ENCODE measurements at places on chromosomes 3 and 15. TPM values are rescaled to one million over a fixed set of nuclear protein-coding genes. Genes with fewer than 3 reads are reported as not detected.

- DNase-seq: peak; percentile 78
- H3K4me3 ChIP-seq: no peak overlapping the region
- H3K36me3 ChIP-seq: no peaks in the 10 kb centered on the region
Measured at GRCh38 chr3:177284383-177284881, 87.2 kb upstream of the TBL1XR1 start.

DNA sequence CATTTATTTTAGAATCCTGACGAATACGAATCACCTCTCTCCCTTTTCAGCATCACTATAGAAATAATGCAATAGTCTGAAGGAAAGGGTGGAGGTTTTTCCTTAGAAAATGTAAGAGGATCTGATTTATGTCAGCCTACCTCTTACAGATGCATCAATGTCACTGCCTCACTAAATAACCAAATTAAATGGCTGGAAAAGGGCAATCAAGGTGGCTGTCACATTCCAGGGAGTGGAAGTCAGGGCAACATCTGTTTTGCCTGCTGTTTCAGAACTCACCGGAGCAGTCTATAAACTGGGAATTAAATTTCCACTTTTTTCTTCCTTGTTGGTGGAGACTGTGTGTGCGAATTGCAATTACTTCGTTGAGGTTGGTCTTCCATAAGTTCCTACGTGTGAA is 299.3 kb upstream of the PDZRN3 start:
- no peak overlapping the region for H3K4me3 ChIP-seq
- H3K27me3 ChIP-seq: no peaks in the 10 kb centered on the region
- no peak for DNase-seq
- no peaks in the 10 kb centered on the region for H3K36me3 ChIP-seq
- H3K4me1 ChIP-seq: no peaks in the 10 kb centered on the region
- no peak overlapping the region for H3K27ac ChIP-seq

GRCh38 chr3:176376531-176376930 is 820.8 kb downstream of the TBL1XR1 start:
- no peaks in the 10 kb centered on the region for H3K36me3 ChIP-seq
- no peak for DNase-seq
- no peak overlapping the region for H3K27ac ChIP-seq
- no peaks in the 10 kb centered on the region for H3K27me3 ChIP-seq

DNA sequence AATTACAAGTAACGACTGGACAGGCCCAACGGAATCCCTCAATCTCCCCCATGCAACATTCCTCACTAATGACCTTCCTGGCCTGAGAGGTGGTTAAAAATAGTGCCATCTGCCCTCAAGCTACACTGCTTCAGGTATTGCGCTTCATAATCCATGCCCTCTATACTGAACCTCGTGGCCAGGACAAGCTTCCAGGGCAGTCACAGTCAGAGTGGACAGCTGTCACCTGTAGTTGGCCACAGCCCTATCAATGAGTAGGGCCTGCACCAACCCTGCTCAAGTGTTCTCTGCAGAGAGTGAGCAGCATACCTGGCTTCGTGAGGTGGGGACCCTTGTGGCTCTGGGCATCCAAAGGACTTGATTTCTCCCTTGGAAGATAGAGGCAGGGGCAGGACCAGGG is 46.9 kb upstream of the SEMA4B start:
- H3K4me1 ChIP-seq: peaks cover 22% of the 10 kb centered on the region
- no peaks in the 10 kb centered on the region for H3K27me3 ChIP-seq
- H3K36me3 ChIP-seq: no peaks in the 10 kb centered on the region
- no peak for DNase-seq
- H3K27ac ChIP-seq: no peak overlapping the region

- no peak overlapping the region for H3K4me3 ChIP-seq
- H3K4me1 ChIP-seq: peaks cover 27% of the 10 kb centered on the region
- no peak overlapping the region for H3K27ac ChIP-seq
- H3K36me3 ChIP-seq: peaks cover 84% of the 10 kb centered on the region
- H3K27me3 ChIP-seq: no peaks in the 10 kb centered on the region
- no peak for DNase-seq
Measured at GRCh38 chr3:39412668-39413260, 6.2 kb downstream of the RPSA start.

- H3K27me3 ChIP-seq: no peaks in the 10 kb centered on the region
- peak; percentile 7 for DNase-seq
- no peak overlapping the region for H3K27ac ChIP-seq
- H3K4me3 ChIP-seq: no peak overlapping the region
- H3K4me1 ChIP-seq: peaks cover 7% of the 10 kb centered on the region
Measured at GRCh38 chr3:13867732-13868131, 12.1 kb downstream of the WNT7A start.

HAPLN3 gene
- total RNA-seq: 5.0 TPM

GRCh38 chr3:47149339-47149933 is 14.5 kb downstream of the SETD2 start:
- no peaks in the 10 kb centered on the region for H3K27me3 ChIP-seq
- H3K27ac ChIP-seq: no peak overlapping the region
- DNase-seq: no peak

RTP3 gene
- total RNA-seq: not detected

DNA sequence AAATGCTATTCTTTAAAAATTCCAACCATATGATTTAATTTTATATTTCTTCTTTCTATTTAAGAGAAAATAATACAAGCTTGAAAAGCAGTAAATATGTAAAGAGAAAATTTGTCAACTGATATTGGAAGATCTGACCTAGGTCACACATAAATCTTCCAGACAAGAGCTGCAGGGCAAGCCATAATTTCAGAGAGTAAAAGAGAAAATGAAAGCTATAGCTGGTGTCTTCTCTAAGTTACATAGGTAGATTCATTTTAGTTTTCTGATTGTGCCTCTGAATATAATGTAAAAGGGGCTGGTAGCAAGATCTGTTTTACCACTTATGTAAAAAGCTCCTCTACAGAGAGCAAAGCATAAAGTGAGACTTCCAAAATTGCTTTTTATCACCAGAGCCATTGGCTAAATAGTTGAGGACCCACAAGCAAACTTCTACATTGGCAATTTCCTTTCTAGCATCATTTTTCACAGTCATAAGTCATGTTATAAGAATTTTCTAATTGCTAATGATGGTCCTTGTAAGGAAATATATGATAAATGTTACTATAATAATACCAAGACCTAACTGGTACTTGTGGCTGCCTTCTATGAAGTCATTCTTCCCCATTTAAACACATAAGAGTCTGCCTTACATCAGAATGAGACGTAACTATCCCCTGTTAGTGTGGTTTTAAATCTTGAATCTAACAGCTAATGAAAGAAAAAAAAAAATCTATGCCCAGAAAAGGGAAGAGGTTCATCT is 80.8 kb upstream of the SKOR1 start:
- peaks cover 19% of the 10 kb centered on the region for H3K4me1 ChIP-seq
- no peaks in the 10 kb centered on the region for H3K27me3 ChIP-seq
- no peak for DNase-seq

ADAMTS7 gene
- 10.8 TPM for total RNA-seq

DZIP1L gene
- total RNA-seq: 6.2 TPM

GRCh38 chr3:149382101-149382467 is 4.6 kb upstream of the TM4SF1 start:
- peak overlapping the region; percentile 36 for H3K27ac ChIP-seq
- no peak overlapping the region for H3K4me3 ChIP-seq
- no peak for DNase-seq

Measured in MCF 10A (cell line).